NCI-H187 treated with DMSO at 0.1 percent for 48 hours (cell line): ENCODE measurements at places on chromosomes 2 and 18.

DNA sequence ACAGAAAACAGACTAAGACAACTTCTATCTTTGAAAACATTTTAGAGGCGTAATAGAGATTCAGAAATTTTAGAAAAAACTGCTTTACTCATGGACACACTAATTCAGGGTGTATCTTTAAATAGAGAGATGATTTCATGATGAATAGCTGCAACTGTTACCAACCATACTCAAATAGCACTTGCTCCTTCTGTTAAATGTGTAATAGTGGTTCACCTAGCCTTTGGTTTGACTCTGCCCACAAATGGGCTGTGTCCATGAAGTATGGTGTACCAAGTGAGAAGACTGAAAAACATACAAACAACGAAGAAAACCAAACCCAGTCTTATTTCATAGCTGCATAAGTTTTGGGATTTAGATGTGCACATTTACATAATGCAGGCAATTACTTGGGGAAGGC is 610.6 kb downstream of the PLCL1 start:
- no peak for DNase-seq

DNA sequence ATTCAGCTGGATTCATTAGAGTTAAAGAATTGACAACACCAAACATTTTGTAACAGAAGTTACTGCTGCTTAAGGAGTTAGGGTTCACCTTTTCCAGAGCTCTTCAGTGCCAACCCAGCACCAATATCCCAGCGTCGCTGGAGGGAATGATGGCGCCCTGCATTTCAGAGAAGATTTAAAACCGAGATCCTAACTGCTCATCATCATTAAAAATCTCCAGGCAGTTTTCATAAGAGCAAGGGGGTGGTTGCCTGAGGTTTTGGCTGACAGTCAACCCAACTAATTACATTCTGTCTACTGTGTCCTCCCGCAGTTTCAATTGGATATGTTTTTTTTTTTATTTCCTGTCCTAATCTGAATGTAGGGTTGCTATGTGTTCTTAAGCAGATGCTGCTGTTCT is 509.6 kb upstream of the TCF4 start:
- no peak for DNase-seq

DNA sequence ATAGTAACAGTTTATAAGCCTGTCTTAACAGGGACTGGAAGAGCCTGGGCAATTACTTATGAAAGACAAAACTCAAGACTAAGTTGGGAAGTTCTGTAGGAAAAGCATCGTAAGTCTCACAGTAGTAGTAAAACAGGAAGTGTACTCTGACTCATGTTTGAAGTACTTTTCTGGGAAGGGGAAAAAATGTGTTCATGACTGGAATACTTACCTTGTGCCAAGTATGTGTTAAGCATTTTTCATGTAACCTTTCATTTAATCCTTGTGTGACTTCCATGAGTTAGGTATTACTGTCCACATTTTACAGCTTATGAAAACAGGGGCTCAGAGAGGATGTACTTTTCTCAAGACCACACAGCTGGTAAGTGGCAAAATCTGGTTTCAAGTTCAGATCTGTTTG is 13.7 kb upstream of the SKOR2 start:
- DNase-seq: no peak

DNA sequence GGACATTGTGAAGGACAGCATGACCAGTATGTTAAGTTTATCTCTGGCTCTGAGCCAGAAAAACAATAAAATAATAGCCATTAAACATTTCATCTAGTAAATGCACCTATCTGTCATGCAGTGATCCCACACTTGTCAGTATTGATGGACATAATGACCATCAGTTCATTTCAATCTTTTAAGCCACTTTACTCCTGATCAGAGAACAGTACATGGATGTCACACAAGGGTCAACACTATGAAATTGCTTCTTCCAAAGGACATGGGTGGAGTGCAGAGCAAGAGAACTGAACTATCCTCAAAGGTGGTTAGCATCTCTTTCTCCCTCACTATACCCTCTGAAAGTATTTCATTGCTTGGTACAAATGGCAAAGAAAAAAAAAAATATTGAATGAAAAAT is 816.0 kb upstream of the GYPC start:
- DNase-seq: no peak

DNA sequence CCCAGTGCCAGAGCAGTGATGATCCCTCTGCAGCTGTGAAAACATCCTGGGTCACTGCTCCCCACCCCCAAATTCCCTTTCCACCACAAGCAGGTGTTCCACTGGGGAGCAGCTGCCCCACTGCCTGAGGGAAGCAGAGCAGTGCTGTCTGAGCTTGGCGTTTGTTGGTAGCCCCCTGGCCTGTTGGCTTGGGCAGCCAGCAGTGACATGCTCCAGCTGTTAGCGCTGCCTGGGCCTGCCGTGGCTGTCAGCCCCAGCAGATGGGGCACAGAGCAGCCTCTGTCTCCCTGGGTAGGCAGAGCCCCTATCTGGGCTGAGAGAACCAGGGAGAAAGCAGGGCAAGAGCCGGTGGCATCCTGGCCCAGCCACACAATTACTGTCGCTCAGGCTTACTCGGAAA is 247.7 kb downstream of the GLI2 start:
- DNase-seq: no peak

- no peak for DNase-seq
Observed at GRCh38 chr2:193141-193671, 70.6 kb downstream of the SH3YL1 start.

- DNase-seq: no peak
Observed at GRCh38 chr2:88626171-88627054, 851 bp downstream of the EIF2AK3 start.

- no peak for DNase-seq
Observed at GRCh38 chr2:201707753-201708152, 9.3 kb upstream of the MPP4 start.

GRCh38 chr2:217481577-217481976 is 521.2 kb downstream of the TNS1 start:
- no peak for DNase-seq

DNA sequence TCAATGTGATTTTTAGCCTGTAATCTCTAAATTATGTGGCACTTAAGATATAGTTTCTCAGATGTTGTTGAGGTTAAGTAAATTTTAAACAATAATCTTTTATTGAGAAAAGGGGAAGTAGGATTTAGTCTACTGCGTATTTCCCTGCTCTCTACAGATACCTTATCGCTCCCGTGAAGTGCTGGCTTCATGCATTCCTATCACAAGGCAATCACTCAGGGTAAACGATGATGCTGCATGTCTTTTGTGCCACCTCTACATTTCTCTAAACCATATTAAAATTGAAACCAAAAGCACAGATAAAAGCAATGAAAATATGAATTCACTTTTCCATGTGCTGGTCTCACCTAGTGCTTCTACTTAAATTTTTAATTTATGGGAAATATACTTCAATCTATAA is 14.4 kb upstream of the RPE start:
- DNase-seq: no peak

- DNase-seq: no peak
Observed at GRCh38 chr2:235092433-235093223, 140.8 kb downstream of the SH3BP4 start.

DNA sequence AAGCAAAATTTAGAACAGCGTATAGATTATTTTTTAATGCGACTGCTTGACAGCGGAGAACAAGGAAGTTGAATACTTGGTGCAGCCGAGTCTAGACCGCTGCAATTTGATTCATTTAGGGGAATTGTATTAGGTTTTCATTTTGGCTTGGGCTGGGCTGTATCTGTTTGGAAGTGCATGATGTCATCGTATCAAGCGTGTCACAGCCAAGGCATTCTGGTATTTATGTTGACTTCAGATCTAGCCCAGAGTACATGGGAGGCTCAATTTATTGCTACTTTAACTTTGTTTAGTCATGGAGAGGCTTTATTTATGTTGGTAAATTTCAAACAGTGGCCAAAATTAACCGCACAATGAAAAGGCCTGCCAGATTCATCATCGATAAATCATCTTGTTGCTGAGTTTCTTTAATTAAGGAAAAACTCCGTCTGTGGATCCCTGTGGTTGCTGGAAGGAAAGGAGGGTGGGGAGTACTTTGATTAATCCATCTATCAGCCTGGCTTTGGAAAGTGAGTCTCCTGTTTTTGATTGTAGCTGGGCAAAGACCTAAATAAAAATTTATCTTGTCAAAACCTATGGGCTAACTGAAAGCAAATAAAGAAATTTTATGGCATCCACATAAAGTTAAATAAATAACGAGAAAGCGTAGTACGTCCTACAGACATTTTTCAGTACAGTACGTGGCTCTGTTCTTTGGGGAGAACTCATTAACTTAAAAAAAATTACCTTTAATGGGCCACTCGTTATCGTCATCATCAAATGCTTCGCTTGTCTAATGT is 230.4 kb upstream of the SPRED2 start:
- no peak for DNase-seq

- peak; percentile 51 for DNase-seq
Observed at GRCh38 chr2:55175254-55176093, 56.6 kb downstream of the CLHC1 start.
